GM23338 (cell line): ENCODE measurements at places on chromosomes 6 and 20.

DNA sequence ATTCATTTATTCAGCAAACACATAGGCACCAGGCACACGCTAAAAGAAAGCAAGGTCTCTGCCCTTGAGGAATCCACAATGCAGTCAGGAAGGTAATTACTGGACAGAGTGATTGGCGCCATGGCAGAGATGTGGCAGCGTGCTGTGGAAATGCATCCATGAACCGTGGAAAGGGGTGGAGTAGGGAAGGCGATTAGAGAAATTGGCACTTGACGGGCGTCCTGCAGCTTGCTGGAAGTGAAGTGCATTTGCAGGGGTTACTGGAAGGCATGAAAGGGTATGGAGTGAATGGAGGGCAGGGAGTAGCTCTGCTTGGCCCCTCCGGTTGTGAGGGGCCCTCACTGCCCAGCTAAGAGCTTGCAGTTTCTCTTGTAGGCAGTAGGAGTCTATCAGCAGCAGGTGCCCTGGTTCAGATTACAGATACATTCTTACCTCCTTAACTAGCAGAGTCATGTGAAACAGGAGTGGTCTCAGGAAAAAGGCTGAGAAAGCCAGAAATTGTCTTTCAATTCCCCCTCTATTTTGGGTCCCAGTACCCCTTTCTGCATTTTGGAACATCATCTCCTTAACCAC lies 122.5 kb upstream of the TIAM2 start:
- peak; percentile 73 for DNase-seq

- no peak for DNase-seq
Measured at GRCh38 chr6:56521454-56521853, 121.2 kb downstream of the DST start.

DNA sequence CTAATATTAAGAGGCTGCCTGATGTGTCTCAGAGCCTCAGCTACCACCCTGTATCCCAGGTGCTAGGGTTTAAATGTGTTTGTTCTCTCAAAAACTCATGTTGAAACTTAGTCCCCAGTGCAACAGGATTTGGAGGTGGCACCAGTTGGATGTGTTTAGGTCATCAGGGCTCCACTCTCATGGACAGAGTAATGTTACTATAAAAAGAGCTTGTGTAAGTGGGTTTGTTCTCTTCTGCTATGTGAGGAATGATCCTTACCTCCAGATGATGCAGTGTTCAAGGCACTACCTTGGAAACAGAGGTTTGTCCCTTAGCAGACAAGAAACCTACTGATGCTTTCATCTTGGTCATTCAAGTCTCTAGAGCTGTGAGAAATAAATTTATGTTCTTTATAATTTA lies 164.9 kb upstream of the EPHA7 start:
- no peak for DNase-seq

- DNase-seq = no peak
Measured at GRCh38 chr6:131122007-131122406, 13.3 kb upstream of the AKAP7 start.

- no peak for DNase-seq
Measured at GRCh38 chr6:52381249-52381648, 19.3 kb downstream of the PAQR8 start.

GRCh38 chr6:168885751-168886742 lies 367.6 kb downstream of the THBS2 start:
- DNase-seq = no peak

- no peak for DNase-seq
Measured at GRCh38 chr6:100138346-100139022, 144.5 kb upstream of the MCHR2 start.

DNA sequence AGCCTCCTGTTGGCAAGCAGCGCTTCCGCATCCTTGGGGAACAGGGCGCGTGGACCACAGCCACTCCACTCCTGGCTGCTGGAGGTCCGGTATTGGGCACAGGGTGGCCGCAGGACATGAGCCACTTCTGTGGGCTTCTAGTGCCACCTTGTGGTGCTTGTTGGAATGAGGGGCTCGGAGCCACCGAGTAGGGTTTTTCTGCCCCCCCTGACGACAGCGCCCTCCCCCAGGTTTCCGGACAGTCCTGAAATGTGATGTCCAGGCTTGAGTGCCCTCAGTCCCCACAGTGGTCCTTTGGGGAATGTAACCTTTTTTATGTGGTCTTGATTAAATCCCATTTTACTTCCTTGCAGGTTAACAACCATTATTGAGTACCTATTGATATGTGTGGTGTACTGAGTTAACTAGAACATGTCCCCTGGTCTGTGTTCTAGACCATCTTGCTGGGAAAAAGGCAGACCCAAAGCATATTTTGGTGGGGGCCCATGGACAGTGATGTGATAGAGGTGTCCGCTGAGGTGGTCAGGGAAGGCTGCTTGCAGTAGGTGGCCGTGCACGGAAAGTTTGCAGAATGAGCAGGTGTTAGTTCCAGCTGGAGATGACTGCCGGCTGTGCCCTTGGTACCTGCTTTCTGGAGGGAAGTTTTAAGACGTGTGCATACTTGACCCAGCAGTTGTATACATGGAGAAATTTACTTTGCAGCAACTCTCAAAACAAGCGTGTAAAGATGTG lies 70.0 kb downstream of the PTPN1 start:
- DNase-seq = peak; percentile 81

- DNase-seq = no peak
Measured at GRCh38 chr6:151148111-151148510, 91.7 kb upstream of the AKAP12 start.

GRCh38 chr6:107633680-107634323 lies 143.9 kb downstream of the SOBP start:
- DNase-seq = peak; percentile 45

GRCh38 chr6:124967444-124967843 lies 5.2 kb downstream of the RNF217 start:
- no peak for DNase-seq
